Stimulated activated CD4-positive, alpha-beta T cell treated with anti-CD3 and anti-CD28 coated beads, TNF-alpha, amount 100 ng/mL, for 48 hours (primary cell): ENCODE measurements at places on chromosomes 1 and 21.

- no peak for DNase-seq
These were observed 64.0 kb downstream of the KIF21B start for GRCh38 chr1:200959411-200959921.

DNA sequence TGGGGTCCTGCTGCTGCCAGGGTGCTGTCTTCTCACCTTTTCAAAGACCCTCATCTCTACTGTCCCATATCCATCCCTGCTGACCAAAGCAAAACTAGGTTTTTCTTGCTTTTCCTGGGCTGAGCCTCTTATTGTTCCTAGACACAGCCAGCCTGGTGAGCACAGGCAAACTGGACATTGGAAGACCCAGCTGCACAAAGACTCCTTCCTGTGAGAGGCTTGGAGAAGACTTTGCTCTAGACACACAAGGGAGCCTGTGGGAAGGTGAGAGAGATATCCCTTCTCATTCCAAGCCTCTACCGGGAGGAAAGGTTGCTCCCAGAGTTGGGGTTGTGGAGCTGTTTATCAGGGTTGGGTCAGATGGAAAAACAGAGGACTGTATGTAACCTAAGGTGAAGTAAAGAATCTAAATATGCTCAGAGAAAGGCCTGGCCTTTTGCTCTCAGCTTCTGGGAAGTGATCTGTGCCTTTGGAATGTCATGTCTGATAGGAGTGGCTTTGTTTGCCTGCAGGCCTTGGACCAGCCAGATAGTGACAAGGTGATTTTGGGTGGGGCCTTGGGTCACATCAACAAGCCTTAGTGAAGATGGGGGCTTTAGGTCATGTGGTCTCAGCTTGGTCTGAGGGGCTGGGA, 87.6 kb upstream of the RUNX1 start:
- DNase-seq: no peak

DNA sequence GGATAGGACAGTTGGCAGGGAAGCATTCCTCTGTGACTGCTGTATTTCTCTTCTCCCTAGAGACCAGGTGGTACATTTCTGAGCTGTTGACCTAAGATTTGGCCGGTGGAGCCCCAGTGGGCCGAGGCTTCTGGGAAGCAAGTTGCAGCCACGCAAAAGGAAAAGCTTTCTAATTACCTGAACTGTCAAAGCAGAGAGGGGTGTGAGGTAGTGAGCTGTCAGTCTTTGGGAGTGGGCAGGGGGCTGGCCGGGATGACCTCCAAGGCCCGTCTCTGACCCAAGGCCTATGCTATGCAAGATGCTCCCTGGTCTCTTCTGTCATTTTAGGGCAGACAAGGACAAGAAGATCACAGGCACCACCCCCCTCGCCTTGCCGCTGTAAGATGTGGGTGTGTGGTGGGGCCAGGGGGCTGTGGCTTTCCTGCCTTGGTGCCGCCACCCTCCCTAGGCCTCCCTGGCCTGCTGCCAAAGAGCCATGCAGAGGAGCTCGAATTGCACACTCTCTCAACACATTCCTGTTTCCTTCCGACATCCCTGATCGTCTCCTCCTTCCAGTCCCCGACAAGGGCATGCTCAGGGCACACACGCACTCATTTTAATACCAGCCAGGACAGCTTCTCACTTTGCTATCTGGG, 7.7 kb downstream of the PADI1 start:
- no peak for DNase-seq

- DNase-seq: peak; percentile 44
These were observed 3.6 kb downstream of the CR1 start for GRCh38 chr1:207499573-207499972.

GRCh38 chr1:5994713-5995621, 2.7 kb upstream of the NPHP4 start:
- DNase-seq: no peak

DNA sequence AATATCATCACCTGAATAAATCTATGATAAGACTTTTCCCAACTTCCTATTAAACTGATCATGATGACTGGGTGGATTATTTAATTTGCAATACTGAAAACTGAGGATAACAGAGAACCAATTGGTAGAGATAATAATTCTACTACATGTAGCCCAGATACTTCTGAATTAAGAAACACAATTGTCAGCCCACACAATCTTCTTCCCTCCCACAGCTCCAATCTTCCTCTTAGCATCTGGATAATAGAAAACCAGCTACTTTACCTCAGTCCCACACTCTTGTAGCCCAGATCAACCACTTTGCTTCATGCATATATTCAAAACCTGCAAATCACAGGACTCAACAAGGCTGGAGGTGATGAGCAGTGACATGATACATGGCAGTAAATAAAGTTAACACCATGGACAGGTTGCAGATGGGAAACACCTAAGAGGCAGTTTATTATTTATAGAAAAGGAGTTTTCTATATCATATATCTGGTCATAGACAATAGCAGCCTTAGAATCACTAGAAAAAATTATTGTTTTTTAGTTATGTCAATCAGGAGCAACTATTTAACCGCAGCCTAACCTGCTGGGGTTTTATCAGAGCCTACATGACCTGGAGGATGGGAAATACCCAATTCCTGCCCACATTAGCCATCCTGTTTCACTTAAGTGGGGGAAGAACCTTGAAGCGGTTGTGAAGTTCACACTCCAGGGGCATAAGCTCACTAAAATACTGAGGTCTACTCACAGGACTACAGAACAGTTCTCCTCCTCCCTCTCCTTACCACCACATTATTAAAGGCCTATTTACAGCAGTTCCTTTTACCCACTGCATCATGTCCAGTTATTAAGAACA, 16.7 kb downstream of the FRRS1 start:
- DNase-seq: no peak

DNA sequence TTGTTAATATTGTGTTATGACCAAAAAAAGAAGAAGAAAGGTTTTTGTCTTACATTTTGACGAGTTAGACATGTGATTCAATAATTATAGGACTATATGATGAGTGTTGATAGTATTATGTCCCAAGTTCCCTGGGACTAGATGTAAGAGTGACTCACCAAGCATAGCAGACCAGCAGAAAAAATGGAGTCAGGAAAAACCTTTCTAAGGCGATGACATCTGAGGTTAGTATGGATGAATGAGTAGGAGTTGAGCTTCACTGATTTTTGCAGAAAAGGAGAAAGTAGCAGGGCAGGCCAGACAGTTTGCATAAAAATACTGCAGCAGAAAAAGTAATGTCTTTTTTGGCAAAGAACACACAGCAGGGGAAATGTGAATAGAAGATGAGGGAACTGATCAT, 1041.3 kb upstream of the ADGRL4 start:
- DNase-seq: no peak

GRCh38 chr1:59819566-59820438, 5.1 kb downstream of the HOOK1 start:
- DNase-seq: no peak

- DNase-seq: no peak
These were observed 8.0 kb downstream of the CYYR1 start for GRCh38 chr21:26565111-26565510.

GRCh38 chr1:202915146-202915545, 11.9 kb downstream of the KLHL12 start:
- no peak for DNase-seq

- no peak for DNase-seq
These were observed 10.4 kb upstream of the SGIP1 start for GRCh38 chr1:66523562-66523961.

GRCh38 chr1:201748335-201748734, 80.6 kb upstream of the IPO9 start:
- no peak for DNase-seq

- DNase-seq: peak; percentile 58
These were observed 19.5 kb upstream of the NCMAP start for GRCh38 chr1:24536391-24536840.

DNA sequence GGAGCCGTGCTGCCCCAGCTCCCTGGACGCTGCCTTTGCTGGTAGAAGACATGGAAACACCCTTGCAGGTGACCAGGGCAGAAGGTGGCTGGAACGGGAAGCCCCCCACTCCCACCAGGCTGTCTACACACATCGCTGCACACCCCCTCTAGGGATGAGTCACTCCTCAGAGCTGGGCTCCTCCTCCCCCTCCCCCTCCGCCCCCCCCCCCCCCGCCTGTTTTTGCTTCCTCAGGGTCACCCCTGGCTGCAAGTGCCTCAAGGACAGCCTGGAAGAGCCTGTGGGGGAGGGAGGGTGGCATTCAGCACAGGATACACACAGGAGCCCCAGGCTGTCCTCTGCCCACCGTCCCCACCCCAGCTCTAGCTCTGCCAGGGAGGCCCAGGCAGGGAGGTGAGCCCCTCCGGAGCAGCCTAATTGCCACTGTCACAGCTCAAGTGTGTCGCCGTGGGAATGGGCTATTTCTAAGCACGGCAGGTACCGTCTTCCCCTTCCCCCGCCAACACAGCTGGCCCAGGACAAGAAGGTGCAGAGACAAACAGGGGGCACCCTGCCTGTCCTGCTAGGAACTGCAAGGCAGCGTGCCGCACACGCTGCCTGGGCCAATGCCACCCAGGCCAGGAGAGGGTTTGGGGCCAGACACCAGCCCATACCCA, 2.5 kb downstream of the FNDC10 start:
- DNase-seq: no peak

DNA sequence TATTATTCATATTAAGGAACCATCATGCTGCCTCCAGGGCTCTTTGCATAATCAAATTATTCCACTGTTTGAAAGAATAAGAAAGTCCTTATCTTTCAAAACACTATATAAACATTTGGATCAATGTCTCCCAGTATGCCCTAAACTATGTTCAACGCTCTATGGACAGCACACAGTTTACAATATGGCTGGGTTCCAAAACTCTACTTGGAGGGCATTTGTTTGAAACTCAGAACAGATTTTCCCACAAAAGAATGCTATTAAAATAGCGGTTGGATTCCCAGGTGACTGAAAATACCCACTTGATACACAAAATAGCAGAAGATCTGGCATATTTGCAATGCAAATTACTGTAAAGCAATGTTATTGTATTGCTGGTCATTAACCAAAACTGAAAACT, 3.2 kb downstream of the HAO2 start:
- DNase-seq: no peak

DNA sequence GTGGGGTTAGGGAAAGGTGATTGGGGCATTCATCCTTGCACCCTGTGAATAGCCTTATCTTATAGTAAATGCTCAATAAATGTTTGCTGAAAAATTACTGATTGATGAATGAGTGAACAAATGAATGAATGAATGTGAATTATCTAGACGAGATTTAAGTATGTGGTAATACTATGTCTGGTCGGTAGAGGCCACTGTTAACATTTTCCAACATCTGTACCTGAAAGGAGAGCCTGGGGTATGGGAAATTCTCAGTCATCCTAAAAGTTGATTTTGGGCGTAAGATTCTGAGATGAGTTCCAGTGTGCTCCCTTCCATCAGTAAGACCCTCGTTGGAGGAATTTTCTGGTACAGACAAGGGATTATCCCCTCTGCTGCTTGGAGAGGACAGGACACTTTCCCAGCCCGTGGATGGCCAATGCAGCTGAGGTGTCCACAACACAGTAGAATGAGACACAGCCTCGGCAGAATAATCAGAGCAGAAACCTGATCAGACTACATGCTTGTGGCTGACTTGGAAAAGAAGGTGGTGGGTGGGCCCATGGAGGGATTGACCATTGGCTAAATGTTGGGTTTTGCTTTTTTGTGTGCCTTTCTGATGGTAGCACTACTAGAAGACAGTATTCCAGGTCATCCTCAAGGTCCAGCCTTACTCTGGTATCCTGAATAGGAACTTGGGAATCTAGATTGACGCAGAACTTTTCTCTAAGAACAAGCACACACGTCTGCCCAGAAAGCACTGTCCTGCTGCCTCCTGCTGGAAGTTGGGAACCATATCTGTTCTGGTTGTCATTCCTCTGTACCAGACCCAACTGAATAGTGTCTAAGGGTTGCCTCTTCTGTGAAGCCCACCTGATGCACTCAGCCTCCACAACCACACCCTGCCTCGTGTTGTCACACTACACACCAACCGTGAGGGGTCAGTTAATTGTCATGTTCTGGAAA, 262.0 kb downstream of the TNR start:
- DNase-seq: no peak
